ENCODE measurements at places on chromosomes 3 and 15.

GRCh38 chr15:88454867-88455810, 12.0 kb downstream of the MRPL46 start:
- DNase-seq = peak; percentile 42

- DNase-seq = no peak
Measured at GRCh38 chr3:66390013-66390412, 110.8 kb downstream of the LRIG1 start.

- no peak for DNase-seq
Measured at GRCh38 chr3:43194490-43195114, 88.7 kb upstream of the POMGNT2 start.

DNA sequence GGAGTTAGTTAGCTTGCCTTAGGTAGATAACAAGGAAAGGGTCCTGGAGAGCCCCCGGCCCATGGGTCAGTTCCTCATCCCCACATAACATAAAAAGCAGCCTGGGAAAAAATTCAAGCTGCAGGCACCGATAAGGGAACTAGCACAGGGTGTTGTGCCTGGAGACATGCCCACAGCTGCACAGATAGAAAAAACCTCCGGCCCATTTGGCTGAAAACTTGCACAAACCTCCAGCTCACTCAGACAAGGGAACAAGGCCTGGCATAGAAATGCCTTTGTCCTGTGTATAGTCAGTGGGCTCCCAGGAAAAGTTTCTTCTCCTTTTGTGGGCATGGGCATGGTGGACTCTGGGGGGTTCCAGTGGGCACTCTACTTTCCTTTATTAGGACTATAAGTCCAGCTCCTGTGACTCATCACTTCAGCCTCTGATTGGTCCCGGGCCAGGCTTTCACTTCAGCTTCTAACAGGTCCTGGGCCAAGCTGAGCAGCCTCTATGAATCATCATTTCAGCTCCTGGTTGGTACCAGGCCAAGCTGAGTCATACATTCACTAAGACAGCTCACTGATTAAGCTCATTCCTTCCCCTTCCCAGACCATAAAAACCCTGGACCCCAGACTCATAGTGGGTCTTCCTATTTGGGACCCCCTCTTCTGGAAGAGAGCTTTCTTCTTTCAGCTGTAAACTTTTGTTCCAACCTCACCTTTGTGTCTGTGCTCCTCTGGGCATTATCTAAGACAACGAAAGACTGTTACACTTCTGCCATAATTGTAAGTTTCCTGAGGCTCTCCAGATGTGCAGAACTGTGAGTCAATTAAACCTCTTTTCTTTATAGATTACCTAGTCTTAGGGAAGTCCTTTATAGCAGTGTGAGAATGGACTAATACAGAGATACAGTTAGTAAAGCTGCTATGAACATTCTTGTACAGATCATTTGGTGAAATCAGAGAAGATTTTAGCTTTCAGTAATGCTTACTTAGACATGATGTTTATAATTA, 348.0 kb upstream of the DPPA4 start:
- DNase-seq = no peak

- no peak for DNase-seq
Measured at GRCh38 chr3:105353485-105354161, 13.1 kb upstream of the ALCAM start.

Measured in activated naive CD4-positive, alpha-beta T cell treated with anti-CD3 and anti-CD28 coated beads, Interleukin-2, amount 50 U/mL, for 16 hours (primary cell).